Forelimb muscle (tissue), 1 donor: ENCODE measurements at places on chromosomes 7 and 10. TPM values are rescaled to one million over a fixed set of nuclear protein-coding genes. Genes with fewer than 3 reads are reported as not detected.
A peak's percentile ranks its signal among the peaks of the same experiment; 100 is the strongest.

- no peak for DNase-seq
These were observed 111.2 kb upstream of the BET1 start for GRCh38 chr7:94115316-94115715.

- no peak for DNase-seq
These were observed 115.9 kb downstream of the VIPR2 start for GRCh38 chr7:159028508-159029401.

DNA sequence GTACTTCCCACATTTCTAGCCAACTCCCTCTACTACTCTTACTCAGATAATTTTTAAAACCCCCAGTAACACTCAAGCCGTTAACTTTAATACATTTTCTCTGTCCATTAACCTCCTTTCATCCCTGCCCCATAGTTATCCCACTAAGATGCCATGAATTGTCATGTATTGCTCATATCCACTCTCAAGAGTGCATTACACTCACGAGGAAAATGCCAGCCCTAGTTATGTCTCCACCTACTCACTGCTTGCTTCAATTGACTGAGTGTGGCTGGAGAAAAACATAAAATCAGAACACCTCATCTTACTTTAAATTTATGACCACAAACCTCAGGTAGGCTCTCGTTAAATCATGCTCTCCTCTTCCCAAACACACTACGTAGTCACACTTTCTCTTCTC is 324.1 kb upstream of the NPSR1 start:
- DNase-seq, result no peak

- DNase-seq, result no peak
These were observed 5.4 kb downstream of the SGPL1 start for GRCh38 chr10:70820976-70821750.

DNA sequence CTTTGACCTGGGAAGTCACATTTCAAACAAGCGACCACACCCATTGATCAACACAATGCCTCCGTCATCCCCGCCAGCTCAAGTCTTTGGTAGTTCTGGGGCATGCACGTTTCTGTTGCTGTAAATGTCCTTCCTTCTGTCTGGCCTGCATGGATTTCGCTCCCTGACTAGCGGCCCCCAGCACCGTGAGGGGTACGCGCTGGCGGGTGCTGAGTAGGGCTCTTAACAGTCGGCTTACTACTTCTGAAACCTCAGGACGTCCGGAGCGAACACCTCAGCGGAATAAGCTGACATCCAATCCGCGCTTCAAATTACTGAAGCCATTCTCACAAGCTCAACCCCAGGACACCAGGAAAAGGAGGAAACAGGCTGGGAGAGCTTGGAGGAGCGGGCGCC is 505 bp downstream of the NUDCD3 start:
- DNase-seq, result no peak

DNA sequence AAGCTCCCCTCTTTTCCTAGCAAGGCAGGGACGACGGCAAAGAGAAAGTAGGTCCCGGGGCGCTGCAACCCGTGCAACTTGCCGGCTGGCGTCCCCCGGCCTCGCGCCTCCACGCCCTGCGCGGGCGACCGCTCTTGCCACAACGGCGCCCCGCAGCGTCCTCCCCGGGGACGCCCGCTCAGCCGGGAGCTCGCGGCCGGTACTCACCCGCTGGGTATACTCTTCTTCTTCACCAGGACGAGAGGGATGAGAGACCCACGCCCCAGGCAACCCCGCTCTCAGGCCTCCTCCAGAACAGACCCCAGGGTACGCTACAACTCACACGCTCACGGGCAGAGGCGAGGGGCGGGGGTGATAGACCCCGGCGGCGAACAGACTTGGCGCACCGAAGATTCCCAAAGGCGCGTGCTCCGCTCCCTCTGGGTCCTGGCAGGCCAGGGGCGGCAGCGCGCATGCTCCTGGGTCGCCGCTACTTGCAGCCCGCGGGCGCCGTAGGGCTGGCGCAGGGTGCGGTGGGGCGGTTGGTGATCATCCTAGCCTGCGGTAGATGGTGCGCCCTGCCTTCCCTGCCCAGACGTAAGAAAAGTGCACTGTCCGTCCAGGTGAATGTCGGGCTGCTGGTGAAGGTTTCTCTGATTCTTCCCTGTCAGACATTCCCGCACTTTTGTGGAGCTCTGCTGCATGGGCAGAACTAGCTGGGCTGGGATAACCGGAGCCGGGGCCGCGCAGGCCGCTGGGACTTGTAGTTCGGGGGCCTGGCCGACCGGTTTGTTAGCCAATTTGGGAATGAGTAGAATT is at the start of gene CC2D2B:
Gene CC2D2B, plus strand, starts transcription at position 520 of the 798 bp plus-strand sequence. CDS start 3,349 bp downstream, outside the sequence.
- peak; percentile 19 for DNase-seq

DNA sequence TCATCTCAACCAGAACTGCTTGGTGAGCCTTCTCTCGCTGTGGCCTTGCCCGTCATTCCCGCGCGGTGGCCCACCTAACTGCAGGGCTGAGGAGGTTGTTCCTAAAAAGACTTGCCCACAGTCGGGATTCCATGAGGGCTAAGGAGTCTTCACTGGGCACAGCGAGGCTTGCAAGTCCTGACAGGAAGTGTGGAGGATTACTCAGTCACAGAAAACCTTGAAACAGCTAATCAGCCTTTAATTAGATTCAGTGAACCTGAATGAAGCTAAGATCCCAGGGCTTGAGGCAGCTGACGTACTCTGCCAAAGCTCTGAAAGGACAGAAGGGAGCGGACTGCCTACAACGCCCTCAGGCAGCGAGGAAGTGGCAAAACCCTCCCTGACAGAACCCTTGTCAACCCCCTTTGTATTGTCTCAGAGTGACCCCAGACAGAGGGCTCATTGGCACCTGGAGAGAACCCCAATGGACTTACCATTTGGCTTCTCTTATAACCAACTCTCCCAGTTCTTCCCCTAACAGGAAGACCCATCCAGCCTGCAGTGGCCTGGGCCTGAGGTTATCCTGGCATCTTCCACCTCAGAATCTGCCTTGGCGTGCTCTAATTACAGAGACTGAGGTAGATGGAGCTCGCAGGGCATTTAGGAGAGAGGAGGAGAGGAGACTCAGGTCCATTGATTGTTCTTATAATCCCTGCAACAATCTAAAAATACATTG is 2.5 kb upstream of the LAMB4 start:
- DNase-seq, result no peak

RNF32 gene
- polyA plus RNA-seq, result 2.6 TPM

WIPF3 gene
- polyA plus RNA-seq, result 16.1 TPM
